Calu3 (cell line): ENCODE measurements at places on chromosomes 2 and 18.

GRCh38 chr2:143524559-143525401 lies 395.6 kb downstream of the ARHGAP15 start:
- no peak for DNase-seq

DNA sequence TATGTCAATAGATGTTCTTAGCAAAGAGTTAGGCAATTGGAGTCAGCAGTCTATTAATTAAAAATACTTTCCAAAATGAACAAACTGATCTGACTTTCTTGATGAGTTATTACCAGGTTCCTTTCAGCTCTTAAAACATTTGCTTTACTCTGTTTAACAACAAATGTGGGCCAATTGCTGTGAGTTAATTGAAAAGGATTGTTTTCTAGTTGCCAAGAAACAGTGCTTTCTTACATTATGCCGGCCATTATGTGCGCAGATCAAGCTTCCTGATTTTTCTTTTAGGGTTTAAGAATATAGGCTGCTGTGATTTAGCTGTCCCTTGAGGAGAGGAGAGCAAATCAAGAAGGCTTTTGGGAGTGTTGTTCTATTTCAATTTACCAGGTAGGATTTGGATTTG lies 50.5 kb upstream of the ITPRID2 start:
- no peak for DNase-seq

DNA sequence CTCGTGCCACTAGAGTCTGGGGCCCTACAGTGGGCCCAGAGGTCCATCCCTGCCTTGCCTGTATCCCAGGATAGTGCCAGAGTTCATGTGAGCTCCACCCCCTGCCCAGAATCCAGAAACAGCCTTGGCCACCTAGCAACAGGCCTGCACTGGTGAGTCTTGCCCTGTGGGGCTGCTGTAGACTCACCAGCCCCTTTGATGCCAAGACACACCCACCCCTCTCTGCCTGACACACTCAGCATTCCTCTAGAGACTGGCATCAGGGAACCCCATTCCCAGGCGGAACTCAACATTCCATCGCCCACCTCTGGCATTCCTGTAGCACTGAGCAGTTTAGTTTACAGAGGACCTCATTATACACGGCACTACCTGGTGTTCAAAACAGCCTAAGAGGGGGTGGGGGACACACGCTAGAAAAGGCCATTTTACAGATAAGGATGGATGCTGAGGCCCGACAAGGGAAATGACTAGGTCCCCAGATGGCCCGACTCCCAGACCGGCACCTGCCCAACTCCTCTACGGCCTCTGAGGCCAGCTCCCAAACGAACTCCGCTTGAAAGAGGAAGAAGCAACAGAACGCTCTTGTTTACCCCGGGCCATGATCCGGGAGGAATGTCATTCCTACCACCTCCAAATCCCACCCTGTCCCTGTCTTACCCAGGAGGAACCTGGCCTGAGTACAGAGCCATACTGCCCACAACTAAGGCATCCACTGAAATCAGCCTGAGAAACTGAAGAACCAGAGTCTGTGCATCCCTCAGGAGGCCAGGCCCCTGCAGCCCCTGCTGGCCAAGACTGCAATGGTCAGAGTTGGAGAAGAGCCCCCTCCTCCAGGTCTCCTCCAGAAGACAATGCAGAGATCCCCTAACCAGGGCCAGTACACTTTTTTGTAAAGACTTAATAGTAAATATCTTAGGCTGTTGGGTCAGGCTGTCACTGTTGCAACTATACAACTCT lies 180.2 kb downstream of the TNS1 start:
- no peak for DNase-seq

DNA sequence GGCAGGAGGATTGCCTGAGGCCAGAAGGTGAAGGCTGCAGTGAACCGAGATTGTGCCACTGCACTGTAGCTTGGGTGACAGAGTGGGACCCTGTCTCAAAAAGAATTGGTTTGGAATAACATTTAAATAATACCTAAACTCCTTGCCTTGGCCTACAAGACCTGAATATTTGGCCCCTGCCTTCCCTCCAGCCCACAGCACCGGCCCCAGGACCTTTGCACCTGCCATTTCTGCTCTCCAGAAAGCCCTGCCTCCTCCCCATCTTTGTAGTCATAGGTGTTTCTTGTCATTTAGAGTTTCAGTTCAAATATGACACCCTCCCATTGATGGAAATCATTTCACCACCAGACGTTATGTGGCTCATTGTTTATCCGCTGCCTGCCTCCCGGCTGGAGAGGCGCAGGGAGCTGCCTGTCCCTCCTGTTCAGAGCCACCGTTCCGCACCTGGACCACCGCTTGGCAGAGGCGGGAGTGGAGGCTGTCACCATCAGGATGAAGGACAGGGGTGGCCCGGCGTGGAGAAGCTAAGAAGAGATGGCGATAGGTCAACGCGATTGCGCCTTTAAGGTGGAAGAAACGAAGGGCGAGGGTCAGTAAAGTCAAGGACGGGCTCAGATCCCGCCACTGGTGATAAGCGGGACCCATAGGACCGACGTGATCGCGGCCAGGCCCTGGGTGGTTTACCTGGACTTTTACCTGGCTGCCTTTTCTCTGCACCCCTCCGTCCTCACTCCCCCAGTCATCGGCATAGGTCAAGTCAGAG lies 638 bp upstream of the LPIN1 start:
- no peak for DNase-seq

DNA sequence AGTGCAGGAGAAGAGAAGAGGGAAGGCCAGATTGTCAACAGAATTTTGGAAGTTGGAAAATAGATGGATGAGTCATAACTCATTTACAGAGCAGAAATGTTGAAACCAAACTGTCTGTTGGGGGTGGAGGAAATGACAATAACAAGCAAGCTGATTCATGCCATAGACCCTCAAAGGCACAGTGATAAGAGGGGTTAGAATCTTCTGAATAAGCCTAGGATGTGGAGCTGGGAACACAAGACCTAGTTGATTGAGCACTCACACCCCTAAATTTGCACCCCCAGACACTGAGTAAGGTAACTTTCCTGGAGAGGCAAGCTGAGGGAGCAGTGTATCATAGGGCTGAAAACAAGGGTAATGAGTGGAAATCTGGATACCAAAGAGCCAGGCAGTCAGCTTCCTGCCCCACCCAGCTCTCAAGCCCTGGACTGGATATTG lies 141.4 kb downstream of the SCG2 start:
- DNase-seq = no peak

- no peak for DNase-seq
Observed at GRCh38 chr2:112168422-112169124, 30.4 kb downstream of the FBLN7 start.

DNA sequence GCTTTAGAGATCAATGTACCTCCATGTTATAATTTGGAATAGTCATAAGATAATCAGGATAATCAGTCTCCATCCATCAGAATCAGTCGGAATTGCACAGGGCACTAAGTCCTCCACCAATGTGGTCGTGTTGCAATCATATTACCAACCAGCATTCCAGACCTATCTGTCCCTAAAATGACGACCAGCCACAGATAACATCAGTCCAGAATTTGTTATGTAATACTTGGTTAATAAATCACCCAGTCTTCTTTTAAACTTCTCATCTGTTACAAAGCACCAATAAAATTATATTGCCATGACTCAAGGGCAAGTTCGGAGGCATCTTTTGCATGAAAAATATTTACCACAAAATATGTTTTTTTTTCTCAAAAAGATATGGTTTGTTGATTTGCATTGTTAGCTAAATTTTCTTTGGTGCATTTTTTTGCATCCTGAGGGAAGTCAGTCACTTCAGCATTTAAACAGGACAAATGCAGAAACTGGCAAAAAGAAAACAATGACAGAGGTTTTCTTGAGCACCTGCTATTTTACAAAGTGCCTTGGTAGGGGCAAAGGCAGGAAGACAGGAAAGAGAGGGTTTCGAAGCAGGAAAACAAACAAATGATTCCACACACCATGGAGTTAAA lies 29.3 kb downstream of the PIEZO2 start:
- DNase-seq = no peak

DNA sequence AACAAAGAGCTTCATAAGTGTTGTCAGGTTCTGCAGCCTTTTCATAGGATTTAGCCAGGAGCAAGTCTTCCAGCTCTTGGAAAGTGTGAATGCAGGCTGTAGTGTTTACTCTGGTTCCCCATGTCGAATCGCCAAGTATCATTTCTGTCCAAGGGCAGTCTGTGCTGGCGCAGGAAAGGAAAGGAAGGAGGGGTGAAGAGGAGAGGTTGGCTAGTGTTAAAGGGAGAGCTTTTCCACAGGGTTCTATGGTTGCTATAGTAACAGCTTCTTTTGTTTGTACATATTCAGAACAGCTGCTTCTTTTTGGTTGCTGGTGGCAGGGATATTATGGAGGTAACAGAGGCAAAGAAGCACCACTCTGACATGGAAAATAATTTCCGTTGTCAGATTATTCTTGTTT lies 69.9 kb downstream of the KCNH7 start:
- no peak for DNase-seq

- DNase-seq = no peak
Observed at GRCh38 chr18:23306822-23307221, 146.3 kb upstream of the RIOK3 start.

- DNase-seq = no peak
Observed at GRCh38 chr2:16140771-16141640, 200.7 kb downstream of the MYCN start.

DNA sequence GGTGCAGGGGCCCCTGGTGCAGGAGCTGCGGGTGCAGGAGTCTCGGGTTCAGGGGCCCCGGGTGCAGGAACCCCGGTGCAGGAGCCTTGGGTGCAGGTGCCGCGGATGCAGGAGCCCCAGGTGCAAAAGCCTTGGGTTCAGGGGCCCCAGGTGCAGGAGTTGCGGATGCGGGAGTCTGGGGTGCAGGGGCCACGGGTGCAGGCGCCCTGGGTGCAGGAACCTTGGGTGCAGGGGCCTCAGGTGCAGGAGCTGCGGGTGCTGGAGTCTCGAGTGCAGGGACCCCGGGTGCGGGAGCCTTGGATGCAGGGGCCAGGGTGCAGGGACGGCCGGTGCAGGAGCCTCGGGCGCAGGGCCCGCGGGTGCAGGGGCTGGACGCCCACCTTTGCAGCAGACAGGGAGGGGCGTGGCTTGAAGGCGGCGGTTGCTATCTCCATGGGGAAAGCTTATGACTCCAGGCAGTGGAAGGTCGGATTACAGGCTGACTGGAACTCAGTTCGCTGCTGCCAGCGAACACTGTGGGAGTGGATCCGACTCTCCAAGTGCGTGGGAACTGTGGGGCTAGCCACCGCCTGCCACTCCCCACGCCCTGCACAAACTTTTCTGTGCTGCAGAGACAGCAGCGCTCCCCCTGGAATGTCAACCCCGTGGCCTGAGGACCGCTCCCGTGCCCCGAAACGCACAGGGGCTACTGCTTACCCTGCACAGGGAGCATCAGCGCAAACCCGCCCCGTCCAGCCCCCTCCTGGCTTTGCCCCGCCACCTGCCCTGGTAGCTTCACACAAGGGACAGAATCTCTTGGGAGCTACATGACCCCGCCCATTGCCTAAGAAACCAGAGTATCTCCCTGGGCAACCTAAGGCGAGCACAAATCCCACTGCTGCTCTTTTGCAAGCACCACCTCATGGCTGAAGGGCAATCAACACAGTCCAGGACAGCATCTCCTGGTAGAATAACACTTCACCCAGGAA lies 40.3 kb downstream of the COPS9 start:
- no peak for DNase-seq

DNA sequence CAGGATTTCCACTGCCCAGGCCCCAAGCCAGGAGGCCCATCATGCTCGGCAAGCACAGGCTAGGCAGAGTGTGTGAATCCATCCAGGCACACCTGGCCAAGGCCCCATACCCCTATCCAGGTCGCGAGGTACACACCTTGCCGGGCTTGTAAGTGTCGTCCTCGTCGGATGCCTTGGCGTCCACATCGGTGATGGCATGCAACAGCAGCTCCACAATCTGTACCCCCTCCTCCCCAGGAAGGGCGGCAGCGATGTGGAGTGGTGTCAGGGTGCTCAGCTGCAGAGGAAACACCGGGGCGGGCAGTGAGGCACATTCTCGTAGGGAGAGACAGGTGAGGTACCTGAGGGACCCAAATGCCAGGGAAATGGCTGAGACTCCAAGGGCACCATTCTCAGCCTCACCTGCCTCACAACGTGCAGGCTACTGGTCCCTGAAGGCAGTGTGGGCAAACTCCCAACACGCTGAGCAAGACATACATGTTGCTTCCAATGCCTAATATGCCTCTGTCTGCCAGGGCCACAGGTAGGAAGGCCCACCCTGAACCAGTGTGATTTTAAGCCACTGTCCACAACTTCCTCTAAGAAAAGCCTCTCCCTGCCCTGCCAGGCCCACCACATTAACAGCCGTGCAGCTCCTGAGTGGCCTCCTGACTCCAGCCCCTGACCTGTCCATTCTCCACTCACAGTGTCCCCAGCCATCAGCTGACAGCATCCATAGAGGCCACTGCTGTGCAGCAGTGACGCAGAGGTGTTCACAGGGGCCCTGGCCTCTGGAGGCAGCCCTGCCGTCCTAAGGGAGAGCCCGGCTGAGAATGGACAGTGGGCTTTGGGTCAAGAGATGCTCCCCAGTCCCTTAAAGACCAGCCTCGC lies 44.9 kb downstream of the ANKMY1 start:
- no peak for DNase-seq

DNA sequence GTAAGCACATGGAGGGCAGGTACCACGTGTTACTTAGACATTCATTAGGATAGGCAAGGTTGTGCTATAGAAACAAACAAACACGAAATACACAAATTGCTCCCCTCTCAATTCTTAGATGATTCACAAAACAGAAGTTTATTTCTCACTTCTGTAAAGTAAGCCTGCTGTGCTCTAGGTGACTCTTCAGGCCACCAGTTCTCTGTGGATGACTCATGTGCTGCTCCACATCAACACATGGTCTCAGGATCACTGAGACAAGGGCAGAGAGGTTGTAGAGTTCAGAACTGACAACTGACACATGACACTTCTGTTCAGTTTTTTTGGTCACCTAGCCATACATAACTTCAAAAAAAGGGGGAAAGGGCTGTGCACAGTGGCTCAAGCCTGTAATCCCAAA lies 70.6 kb downstream of the DAW1 start:
- no peak for DNase-seq

- no peak for DNase-seq
Observed at GRCh38 chr2:8276026-8276425, 405.8 kb upstream of the ID2 start.

DNA sequence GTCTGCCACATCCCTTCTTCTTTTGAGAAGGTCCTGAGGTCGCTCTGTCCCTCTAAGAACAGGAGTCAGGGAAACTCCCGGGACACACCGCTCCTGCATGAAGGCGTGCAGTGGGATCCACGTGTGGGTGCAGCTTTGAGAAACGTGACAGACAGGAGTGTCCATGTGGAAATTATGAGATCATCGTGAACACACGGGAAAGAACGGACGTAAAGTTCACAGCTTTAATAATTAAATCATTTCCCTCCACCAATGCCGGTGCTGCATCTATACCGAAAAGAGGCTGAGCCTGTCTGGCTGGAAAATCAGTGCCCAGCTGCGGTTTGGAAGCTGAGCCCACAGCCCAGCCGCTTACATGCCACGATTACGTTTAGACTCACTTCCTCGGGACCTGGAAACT lies 372.4 kb upstream of the SALL3 start:
- no peak for DNase-seq
